ENCODE measurements at places on chromosomes 11 and 22.

DNA sequence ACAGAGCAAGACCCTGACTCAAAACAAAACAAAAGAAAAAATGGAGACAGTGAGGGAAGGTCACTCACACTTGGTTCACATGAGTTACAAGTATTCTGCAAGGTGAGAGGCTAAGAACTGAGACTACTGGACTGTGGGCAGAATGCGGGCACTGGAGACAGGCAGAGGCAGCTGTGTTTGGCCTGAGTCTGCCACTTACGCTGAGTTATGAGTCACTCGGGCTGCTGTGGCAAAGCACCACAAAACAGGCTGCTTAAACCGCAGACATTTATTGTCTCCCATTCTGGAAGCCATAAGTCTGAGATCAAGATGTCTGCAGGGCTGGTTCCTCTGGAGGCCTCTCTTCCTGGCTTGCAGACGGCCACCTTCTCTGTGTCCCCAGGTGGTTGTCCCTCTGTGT, 122.8 kb downstream of the SHANK2 start:
- no peak for DNase-seq

GRCh38 chr22:39470451-39471291, 13.9 kb downstream of the MGAT3 start:
- DNase-seq, result no peak

- no peak for DNase-seq
Observed at GRCh38 chr22:46361826-46362202, 26.3 kb downstream of the TRMU start.

- DNase-seq, result no peak
Observed at GRCh38 chr11:117187799-117188481, 9.4 kb downstream of the SIDT2 start.

- DNase-seq, result no peak
Observed at GRCh38 chr22:19187716-19188563, 9.4 kb upstream of the SLC25A1 start.

DNA sequence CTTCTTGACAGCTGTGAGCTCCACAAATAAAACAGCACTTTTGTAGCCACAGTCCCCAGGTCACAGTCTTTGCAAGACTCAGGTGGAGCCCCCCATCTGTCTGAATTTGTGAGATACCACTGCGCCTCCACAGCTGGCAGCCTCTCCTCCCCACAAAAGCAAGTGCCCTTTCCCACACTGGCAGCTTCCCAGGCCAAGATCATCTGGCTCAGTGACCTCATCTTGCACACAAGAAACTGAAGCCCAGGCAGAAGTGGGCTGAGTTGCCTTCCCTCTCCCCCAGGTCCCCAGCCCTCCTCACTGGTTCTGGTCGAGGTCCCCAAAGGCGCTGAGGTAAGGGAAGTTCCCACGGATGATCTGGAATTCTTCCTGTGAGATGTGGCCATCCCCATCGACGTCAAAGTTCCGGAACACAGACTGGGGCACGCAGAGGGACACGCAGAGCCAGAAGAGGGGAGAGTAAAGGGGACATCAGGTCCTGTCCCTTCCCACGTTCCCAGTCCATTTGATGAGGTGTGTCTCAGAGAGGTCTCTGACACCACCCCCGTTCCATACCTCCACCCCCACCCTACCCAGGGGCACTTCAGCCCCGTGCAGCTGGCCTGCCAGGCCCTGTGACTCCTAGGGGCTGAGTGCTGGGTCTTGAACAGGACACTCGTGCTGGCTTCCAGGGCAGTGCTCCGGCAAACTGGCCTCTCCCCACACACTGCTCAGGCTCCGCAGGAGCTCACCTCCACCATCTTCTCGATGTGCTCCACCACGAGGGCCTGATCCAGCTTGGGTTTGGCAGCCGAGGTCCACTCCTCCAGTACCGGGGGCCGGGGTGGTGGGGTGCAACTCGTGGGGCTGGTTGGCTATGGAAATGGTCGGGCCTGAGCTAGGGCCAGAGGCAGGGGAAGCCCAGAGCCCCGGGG, 8.9 kb downstream of the RASGRP2 start:
- DNase-seq, result no peak

DNA sequence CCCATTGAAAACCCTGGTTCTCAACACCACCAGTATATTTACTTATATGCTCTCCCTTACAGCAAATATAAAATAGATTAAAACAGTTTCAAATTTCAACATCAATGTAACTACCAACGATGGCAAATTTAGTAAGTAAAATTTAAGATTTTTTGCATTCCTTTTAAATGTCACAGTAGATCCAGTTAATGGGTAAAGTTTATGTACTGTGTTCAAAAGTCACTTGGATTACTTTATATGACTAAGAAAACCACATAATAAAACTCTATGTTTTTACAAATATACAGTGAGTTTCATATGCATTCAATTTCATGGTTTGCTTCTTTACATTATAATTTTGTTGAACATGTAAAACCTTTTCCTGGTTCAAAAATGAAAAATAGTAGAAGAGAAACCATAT, 364.6 kb downstream of the AASDHPPT start:
- no peak for DNase-seq

GRCh38 chr22:37804352-37804880, 3.3 kb upstream of the GCAT start:
- no peak for DNase-seq

- peak; percentile 30 for DNase-seq
Observed at GRCh38 chr11:73184953-73185671, 33.0 kb upstream of the P2RY2 start.

DNA sequence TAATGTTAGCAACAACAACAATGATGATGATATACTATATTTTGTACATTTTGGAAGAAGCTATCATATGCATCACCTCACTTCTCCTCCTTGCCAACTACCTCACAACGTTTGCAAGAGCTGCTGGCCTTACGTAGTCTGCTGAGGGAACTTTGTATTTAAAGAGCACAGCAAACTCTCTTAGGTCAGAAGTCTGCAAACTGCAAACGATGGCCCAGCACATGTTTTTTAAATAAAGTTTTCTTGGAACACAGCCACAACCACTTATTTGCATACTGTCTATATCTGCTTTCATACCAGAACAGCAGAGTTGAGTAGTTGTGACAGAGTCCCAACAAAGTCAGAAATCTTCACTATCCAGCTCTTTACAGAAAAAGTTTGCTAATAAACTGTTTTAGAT, 261.7 kb downstream of the TENM4 start:
- DNase-seq, result no peak

DNA sequence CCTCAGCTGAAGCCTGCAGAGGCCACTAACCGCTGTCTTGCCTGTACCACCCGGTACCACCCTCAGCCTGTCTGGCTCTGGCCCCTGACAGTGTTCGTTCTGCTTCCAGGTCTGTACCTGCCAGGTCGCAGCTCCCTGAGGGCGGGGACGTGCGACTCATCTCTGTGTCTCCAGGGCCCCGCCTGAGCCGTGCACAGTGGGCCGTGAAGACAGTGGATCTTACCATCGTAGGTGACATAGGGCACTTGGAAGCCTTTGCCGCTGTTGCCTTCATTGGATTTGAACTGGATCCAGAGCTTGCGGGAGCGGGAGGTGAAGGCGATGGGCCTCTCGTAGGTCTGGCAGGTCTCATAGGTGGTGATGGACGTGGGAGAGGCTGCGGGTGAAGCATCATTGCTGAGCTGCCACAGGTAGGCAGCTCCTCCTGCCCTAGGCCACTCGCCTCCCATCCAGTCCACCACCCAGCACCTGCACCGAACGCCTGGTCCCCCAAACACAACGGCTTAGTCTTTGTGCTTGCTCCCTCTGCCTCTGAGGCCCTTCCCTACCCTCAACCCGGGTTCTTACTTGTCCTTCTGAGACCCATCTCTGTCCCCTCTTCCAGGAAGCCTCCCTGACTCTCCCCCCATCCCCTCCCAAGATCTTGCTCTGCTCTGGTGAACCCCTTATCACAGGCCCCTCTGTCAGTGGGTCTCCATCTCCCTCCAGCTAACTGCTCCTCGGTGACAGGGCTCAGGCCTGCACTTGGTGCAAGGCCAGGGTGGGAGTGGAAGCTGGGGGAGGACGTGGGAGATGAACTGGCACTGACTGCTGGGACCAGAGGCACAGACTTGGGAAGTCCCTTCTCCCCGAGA, 21.1 kb upstream of the TTLL12 start:
- no peak for DNase-seq

- DNase-seq, result no peak
Observed at GRCh38 chr11:45247433-45247832, 38.7 kb downstream of the SYT13 start.

DNA sequence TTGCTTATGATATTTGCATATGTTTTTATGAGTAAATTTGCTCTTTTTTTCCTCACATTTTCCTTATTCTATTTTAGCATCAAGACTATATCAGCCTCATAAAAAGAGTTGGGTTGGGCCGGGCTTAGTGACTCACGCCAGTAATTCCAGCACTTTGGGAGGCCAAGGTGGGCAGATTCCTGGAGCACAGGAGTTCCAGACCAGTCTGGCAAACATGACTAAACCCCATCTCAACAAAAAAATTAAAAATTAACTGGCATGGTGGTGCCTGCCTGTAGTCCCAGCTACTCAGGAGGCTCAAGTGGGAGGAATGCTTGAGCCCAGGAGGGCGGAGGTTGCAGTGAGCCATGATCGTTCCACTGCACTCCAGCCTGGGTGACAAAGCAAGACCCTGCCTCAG, 148.8 kb upstream of the ANO5 start:
- no peak for DNase-seq

- no peak for DNase-seq
Observed at GRCh38 chr11:130076778-130077481, 7.2 kb downstream of the APLP2 start.

GRCh38 chr11:58609723-58610122, 12.7 kb upstream of the CNTF start:
- DNase-seq, result no peak

- no peak for DNase-seq
Observed at GRCh38 chr11:102384419-102385079, 37.5 kb downstream of the BIRC2 start.

GRCh38 chr11:87020764-87021365, 16.9 kb upstream of the TMEM135 start:
- no peak for DNase-seq

GRCh38 chr11:117930668-117931330, 1.6 kb upstream of the TMPRSS13 start:
- DNase-seq, result no peak
